ENCODE measurements at places on chromosomes 2 and 18. TPM values are rescaled to one million over a fixed set of nuclear protein-coding genes. Genes with fewer than 3 reads are reported as not detected.

Gene SP110
- 25.8 TPM for total RNA-seq

GRCh38 chr2:106705877-106706276 lies 180.1 kb downstream of the ST6GAL2 start:
- no peak for DNase-seq

DNA sequence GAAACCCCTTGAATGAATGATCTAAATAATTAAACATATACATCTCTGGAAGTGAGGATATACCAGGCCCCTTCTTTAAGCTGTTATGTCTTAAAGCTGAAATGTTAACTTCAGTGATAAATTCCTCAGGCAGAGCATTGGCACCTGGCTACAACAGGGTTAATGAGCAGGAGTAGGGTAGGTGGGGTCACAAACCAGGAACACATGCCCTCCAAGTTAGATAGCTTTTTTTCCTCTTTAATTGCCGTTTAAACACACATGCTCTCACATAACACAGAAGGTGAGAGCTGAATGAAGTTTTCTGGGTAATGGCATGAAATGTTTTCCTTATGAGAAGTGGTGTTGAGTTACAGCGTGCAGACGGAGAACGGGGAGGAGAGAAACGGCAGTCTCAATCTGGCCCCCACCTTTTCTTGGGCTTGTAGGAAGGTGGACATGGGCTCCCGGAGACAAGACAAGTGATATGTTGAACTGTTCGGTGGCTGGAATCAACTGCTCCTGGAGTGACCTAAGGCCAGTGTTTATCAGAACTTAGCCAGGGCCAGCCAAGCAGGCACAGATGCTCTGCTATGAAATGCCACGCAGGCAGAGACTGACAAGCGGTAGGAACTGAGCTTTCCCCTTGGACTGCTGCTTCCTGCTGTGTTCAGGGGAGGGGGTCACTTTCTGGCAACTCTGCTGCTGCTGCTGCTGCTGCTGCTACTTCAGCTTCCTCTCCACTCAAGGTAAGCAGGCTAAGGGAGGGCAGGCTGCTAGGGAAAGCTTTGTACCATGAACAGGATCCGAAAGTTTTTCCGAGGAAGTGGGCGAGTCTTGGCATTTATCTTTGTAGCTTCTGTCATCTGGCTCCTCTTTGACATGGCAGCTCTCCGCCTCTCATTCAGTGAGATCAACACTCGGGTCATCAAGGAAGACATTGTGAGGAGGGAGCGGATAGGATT lies at the start of gene GALNT5:
GALNT5 (plus strand) TSS at position 394 of the 941 bp plus-strand sequence; CDS start at position 772, 378 bp downstream.
- peak; percentile 74 for DNase-seq

DNA sequence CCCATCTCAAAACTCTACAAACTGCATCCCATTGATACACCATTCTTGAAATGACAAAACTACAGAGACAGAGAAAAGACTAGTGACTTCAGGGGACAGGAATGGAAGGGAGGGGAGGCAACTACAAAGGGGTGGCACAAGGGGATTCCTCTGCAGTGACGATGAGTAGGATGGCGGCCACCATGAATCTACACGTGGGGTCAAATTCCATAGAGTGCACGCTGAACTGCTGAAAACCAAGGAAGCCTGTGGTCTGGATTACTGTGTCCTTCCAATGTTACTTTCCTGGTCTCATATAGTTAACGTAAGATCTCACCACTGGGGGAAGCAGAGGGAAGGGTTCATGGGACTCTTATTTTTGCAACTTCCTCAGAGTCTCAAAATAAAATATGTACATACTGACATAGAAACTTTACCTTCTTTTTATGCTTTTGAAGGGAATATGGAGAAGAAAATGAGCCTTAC lies 23.6 kb downstream of the COX7A2L start:
- no peak for DNase-seq

GRCh38 chr2:232310121-232310520 lies 68.4 kb upstream of the ALPP start:
- DNase-seq: no peak

Gene MREG
- 1.2 TPM for total RNA-seq

Gene SERPINB3
- total RNA-seq: 0.96 TPM

GRCh38 chr2:186636800-186637496 lies 47.1 kb downstream of the ITGAV start:
- DNase-seq: no peak

DNA sequence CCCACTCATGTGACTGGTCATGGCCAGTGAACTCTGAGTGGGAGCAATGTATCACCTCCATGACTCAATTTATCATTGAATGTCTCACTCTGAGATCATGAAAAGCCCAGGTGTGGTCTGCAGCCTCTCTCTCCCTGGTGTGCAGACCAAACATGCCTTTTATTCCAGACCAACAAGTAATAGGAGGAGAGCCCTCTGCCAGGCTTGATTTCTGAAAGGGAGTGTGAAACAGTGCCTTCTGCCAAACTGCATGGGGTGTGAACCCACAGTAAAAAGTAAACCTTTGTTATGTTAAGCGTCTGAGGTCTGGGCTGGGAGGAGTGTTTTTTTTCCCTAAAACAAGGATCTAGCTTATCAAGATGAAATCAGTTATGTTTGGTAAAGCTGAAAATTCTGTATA lies 601.2 kb downstream of the ADCYAP1 start:
- DNase-seq: no peak

DNA sequence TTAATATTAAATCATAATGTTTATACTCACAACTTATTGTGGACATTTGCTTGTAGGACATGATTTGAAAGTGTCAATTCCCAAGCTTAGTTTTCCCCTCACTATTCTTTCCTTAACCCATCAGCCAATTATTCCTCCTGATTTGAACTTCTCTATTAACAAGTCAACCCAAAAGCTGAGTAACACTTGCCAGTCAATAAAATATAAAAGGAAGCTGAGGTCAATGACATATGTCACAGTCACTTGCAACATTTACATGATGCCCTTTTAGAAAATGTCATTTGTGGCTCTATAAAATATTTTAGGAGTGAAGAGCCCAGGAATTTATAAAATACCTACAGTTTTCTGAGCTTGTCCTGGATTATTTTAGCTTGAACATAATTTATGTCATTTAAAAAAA lies 7.2 kb downstream of the CCDC68 start:
- DNase-seq: no peak

DNA sequence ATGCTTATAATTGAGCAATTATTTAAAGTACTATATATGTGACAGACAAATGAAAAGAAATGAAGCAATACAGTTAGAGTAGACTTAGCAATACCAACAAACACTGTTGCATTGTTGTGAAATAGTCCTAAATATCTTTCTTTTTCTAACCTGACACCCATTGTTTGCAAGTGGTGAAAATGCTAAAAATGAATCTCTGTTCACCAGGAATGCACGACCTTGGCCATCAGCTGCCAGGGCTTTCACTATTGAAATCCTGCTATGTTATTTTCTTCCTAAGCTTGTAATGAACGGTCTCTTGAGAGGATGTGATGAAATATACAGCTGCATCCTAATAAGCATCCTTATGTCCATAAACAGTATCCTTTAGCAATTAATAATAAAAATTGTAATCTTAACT lies 136.2 kb upstream of the MGAT5 start:
- DNase-seq: no peak

Gene MOCOS
- total RNA-seq: 7.0 TPM

GRCh38 chr2:231357048-231357447 lies 38.5 kb upstream of the B3GNT7 start:
- no peak for DNase-seq

- DNase-seq: peak; percentile 2
Observed at GRCh38 chr2:153487448-153487847, 8.9 kb upstream of the RPRM start.

DNA sequence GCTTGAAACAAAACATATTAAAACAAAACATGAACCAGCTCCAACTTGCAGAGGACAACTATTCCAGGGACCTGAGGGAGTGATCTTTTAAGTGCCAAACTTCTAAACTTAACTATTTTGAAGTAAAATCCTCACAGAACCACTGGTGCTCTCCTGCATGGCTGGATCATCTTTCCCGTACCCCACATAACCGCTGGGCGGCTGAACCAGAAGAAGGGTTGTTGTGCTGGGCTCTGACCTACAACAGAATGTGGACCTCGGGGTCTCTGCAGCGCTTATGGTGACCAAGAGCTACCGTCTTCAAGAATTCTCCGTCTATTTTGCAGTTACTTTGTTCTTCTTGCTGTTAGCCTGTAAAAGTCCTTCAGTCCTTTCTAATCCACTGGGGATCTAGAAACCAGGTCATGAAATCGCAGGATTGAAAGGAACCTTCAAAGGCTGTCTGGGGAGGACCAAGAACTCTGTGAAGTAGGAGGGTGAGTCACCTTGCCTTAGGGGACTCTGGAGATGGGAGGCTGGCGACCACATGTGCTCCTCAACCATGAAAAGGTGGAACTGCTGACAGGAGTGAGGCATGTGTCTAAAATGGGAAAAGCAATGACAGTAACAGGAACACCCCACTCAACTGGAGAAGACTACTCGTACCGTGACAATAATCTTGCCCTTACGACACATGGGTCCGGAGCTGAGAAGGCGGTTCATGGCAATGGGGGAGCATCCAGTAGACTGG lies 46.6 kb downstream of the HDLBP start:
- no peak for DNase-seq

- no peak for DNase-seq
Observed at GRCh38 chr18:30644158-30644557, 398.4 kb downstream of the DSC3 start.

- DNase-seq: no peak
Observed at GRCh38 chr2:232488097-232488711, 570 bp upstream of the ECEL1 start.

Gene TBR1
- total RNA-seq: 4.3 TPM

GRCh38 chr2:147468963-147469362 lies 375.9 kb upstream of the ACVR2A start:
- DNase-seq: no peak

- DNase-seq: no peak
Observed at GRCh38 chr2:147607379-147607778, 237.4 kb upstream of the ACVR2A start.

- DNase-seq: no peak
Observed at GRCh38 chr2:43792653-43793052, 18.8 kb downstream of the DYNC2LI1 start.

DNA sequence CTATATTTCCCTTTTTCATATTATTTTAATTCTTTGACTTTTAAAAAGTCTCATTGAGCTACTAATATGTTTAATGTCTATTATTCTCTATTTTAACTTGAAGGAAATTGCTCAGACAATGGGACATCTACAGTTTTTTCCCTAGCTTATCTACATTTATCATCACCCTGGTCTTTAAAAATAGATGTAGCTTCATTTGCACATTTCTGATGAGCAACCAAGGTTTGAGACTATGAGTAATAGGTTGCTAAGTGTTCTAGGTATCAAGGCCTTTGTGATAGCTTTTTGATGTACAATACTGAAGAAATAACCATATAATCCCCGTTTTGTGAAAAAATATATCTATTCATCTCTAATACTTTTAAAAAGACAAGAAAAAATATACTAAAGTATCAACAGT lies 47.0 kb downstream of the STAT4 start:
- no peak for DNase-seq

Gene LIMS3
- total RNA-seq: not detected

- DNase-seq: no peak
Observed at GRCh38 chr2:10236571-10237391, 65.9 kb upstream of the HPCAL1 start.

DNA sequence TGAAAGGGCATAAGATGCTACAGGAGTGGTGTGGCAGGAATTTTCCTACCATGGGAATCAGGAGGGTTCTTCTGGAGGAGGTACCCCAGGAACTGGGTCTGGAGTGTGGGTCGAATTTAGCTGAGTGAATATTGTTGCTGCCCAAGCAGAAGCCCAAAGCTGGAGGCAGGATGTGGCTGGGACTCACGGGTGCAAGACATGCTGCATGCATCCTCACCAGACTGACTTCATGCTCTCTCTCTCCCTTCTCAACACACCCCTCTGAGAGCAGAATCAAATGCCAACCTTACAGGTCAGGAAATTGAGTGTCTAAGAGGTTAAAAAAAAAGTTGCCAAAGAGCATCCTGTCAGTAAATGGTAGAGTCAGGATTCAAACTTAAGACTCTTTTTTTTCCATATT lies 78.8 kb upstream of the TTC39C start:
- DNase-seq: no peak

DNA sequence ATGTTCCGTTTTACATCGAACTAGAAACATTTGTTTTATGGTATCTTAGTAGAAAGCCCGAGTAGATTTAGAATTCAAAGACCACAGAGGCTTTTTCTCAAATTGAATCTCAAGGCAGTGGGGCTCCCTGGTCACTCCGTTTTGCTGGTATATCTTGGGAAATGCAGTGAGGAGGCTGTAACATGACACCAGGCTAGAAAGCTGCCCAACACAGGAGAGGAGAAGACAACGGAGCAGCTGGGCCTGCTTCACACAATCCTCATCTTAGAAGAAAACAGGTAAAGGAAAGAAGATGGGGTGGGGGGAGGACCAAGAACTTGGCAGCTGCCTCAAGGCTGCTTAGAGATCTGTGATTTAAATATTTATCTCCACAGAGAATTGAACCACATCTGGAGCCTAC lies 38.3 kb upstream of the EPB41L3 start:
- DNase-seq: peak; percentile 77

- DNase-seq: peak; percentile 94
Observed at GRCh38 chr2:7191932-7192331, 274.7 kb downstream of the RNF144A start.

Gene HRH4
- total RNA-seq: 0.48 TPM

Gene SOX11
- 10.1 TPM for total RNA-seq

Data from umbilical cord (tissue), 2 donors.